Activated CD4-positive, alpha-beta memory T cell treated with anti-CD3 and anti-CD28 coated beads, Interleukin-2, amount 10 ng/mL, durations not matched to agents 7 days and 5 days (primary cell): ENCODE measurements at places on chromosomes 1 and 21. TPM values are rescaled to one million over a fixed set of nuclear protein-coding genes. Genes with fewer than 3 reads are reported as not detected.
A peak's percentile ranks its signal among the peaks of the same experiment; 100 is the strongest.

- no peak overlapping the region for H3K27ac ChIP-seq
- no peaks in the 10 kb centered on the region for H3K27me3 ChIP-seq
- H3K4me1 ChIP-seq = peaks cover 54% of the 10 kb centered on the region
- DNase-seq = no peak
- peaks cover 32% of the 10 kb centered on the region for H3K36me3 ChIP-seq
- peak overlapping the region; percentile 23 for H3K4me3 ChIP-seq
These were observed 11.2 kb downstream of the TRAF3IP3 start for GRCh38 chr1:209767096-209767495.

DNA sequence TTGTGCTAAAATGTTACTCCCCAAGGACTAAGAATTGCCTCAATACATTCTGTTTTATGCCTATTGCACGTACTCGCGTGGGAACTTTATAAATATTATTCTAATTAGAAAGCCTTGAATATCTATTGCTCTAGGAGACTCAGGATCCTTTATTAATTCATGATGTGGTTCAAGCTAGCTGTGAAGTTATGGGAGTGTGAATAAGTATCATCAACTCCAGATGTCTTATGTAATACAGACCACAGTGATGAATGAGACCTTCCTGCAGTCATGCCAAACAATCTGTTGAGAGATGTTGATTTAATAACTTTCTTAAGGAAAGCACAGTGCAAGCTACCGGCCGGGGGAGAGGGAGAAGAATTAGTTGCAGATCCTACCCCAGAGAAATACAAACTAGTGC is 519.2 kb upstream of the ZP4 start:
- H3K4me3 ChIP-seq = no peak overlapping the region
- no peak overlapping the region for H3K27ac ChIP-seq
- H3K27me3 ChIP-seq = no peaks in the 10 kb centered on the region

DNA sequence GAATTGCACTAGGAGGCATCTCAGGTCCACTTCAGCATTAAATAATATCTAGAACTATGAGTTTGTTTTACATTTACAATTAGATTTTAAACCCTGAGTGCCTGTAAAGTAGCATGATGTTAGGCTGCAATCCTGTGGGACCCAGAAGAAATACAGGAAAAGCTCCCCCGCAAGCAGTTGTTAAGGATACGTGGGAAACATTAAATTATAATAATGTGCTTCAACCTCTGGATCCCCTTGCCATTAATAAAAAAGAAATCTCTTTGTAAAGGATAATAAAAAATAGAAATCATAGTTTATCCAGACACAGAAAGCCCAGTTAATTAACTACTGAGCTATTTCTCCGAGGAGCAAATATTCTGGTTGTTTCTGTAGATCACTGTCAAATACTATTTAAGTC is 106.0 kb downstream of the PCNX2 start:
- no peaks in the 10 kb centered on the region for H3K27me3 ChIP-seq
- DNase-seq = no peak
- H3K4me3 ChIP-seq = no peak overlapping the region
- H3K4me1 ChIP-seq = no peaks in the 10 kb centered on the region
- H3K27ac ChIP-seq = no peak overlapping the region

- no peaks in the 10 kb centered on the region for H3K27me3 ChIP-seq
- no peak for DNase-seq
- no peak overlapping the region for H3K27ac ChIP-seq
These were observed 3.5 kb upstream of the PRDX6 start for GRCh38 chr1:173473599-173474011.

The PAFAH2 gene
- total RNA-seq = 10.1 TPM

The BSND gene
- total RNA-seq = 0.13 TPM
